ENCODE measurements at places on chromosomes 1 and 21.

DNA sequence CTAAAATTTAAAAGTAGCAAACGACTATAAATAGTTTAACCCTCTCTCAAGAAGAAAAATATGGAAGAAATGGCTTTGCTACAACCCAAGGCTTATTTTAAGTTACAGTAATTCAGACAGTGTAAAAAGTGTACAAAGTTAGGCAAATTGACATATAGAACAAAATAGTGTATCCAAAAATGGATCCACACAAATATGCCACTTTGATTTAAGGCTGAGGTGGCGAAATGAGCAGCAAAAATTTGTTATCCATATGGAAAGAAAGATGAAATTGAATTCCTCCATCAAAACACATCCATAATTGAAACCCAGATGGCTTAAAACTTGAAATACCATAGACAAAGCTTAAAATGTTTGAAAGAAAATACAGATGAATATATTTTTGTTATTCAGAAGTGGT is 540.8 kb downstream of the BRINP3 start:
- no peak for DNase-seq

GRCh38 chr1:185601189-185601588 is 133.0 kb upstream of the HMCN1 start:
- no peak for DNase-seq

GRCh38 chr1:37464443-37464842 is 9.9 kb upstream of the ZC3H12A start:
- no peak for DNase-seq

DNA sequence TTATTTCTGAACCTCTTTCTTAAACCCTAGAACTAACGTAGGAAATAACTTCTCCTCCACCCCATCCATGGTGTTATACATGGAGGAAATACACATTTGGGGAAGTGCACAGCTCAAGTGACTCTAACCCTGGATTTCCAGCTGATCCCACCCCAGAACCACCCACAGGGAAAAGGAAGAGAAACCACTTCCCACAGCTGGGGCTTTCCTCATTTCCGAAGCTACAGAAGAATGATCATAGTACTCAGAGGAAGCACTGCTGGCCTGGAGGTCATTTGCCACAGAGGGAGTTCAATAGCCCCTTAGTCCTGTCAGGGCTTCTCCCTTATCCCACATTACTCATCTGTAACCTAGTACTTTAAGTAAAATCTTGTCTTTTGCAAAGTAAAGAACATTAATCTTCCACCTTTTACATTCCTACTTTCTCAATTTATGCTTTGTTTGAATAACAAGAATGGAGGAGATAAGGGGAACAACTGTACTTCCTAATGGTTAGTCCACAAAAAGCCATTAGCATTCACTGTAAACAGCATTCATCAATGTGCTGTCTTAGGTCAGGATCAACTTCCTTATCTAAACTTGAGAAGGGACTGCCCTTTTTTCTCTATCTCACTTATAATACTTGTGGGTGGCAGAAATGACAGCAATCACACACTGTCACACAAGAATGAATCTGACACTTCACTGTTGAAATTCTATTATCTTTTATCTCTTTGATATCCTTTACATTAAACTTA is 63.0 kb upstream of the RGS1 start:
- DNase-seq = peak; percentile 16

GRCh38 chr1:170461291-170461747 is 70.6 kb upstream of the GORAB start:
- no peak for DNase-seq

DNA sequence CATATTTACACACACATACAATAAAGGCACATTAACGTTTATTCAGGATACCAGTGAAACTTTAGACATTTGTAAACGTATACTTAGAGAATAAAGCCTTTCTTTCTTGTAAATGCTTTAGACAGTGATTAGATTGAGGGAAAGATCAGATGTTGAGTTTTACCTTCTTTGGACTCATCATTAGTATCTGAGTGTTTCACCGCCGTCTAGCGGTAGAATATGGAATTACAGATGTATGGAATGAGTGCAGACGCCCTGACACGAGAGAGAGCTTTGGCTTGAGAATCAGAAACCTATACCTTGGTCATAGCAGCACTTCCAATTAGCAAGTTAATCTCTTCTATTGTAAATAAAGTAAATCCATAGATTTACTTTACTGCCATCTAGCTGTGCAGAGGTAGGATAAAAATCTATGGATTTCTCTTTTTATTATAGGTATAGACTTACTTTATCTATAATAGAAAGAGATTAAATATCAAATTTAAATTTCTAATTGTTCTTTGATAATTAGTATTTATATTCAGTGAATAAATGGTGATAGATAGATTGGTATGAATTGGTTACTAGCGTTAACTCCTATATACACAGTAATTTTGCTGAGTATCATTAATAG is 12.6 kb downstream of the FLG2 start:
- no peak for DNase-seq

GRCh38 chr1:214503553-214503952 is 47.8 kb downstream of the PTPN14 start:
- no peak for DNase-seq

- DNase-seq = peak; percentile 35
Measured at GRCh38 chr1:84998642-84999280, 1.8 kb upstream of the MCOLN2 start.

DNA sequence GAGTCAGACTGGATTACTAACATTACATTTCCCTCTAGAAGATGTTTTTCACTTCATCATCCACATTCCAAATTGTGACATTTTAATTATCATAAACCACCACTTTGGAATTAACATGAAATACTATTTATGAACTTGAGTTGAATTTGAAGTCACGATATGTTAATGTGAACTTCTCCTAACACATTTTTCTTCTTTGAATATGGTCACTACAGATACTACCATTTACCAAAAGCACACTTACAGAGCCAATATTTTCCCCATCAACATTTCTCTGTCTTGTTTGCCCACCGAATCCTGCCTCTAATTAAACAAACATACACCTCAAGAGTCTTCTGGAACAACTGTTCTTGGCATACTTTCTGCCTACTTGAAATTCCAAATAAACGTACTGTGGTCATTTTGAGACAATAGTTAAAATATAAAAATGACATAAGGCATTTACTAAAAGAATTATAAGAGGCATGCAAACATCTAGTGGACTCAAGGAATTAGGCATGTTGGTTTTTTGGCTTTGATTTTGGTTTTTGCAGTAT is 177.4 kb downstream of the AKT3 start:
- no peak for DNase-seq

GRCh38 chr21:37072274-37072987 is 440 bp downstream of the PIGP start:
- DNase-seq = peak; percentile 11

- no peak for DNase-seq
Measured at GRCh38 chr1:12384836-12385456, 155.1 kb downstream of the VPS13D start.

DNA sequence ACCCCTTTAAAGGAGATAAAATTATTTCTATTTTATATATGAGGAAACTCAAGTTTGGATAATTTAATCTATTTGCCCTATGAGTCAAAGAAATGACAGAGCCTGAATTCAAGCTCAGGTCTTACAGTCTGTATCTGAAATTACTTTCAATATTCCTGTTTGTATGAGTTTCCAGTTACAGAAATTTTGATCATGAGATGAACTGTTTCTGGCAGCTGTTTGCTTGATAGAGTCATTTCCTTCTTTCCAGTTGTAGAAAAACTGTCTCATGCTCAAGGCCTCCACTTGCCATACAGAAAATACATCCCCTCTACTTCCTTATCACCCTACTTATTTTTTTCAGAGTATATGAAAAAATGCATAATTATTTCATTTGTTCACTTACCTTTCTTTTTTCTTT is 87.6 kb downstream of the PTPRC start:
- DNase-seq = no peak

DNA sequence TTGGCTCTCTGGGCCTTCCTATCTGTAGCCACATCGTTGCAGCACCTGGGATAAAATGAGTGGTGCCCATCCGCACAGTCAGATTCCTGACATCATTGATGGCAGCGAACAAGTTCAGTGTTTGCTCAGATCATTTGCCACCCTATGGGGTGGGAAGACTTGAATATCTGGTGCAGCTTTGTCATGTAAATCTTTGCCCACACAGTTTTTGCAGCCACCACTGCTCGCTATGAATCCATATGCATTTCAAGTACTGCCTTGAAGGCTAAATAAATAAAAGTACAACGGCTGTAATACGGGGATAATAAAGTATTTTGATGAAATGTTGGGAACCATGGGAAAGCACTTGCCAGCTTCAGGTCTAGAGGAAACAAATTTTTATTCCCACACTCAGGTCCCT is 56.3 kb upstream of the COA6 start:
- DNase-seq = no peak

GRCh38 chr21:26042181-26042876 is 128.2 kb downstream of the APP start:
- DNase-seq = no peak

DNA sequence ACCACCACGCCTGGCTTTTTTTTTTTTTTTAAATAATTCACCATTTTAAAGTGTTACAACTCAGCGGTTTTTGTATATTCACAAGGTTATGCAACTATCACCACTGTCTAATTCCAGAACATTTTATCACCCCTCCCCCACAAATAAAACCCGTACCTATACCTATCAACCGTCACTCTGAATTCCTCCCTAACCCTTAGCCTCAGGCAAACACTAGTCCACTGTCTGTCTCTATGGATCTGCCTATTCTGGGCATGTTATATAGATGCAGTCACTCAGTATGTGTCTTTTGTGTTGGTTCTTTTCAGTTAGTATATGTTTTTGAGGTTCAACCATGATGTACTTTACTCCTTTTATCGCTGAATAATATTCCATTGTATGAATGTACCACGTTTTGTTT is 19.3 kb upstream of the GRHL3 start:
- DNase-seq = no peak

DNA sequence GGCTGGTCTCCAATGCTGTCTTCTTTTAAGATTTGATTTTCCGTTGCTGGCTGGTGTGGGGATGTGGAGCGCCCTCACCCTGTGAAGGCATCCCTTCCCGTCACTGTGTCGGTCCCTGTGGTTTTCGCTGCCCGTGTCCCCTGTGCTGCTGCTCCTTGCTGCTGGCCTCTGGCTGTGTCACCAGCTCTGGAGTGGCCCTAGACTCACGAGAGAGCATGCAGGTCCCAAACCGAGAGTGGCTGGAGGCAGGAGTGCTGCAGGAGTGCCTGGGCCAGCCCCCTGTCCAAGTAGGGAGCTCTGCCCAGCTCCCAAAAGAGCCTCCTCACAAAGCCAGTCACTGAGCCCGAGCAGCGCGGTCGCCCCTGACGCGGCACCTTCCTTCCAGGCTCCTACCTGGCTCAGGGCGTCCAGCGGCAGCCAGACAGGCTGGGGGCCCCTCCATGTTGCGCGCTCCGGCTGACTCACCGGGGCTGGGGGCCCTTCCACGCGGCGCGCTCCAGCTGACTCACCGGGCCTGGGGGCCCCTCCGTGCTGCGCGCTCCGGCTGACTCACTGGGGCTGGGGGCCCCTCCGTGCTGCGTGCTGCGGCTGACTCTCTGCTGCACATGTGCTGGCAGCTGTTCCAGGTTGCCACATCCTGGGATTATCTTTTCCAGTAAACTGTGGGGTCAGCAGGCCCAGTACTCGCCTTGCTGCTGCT is 106.7 kb upstream of the COL6A1 start:
- DNase-seq = peak; percentile 57

DNA sequence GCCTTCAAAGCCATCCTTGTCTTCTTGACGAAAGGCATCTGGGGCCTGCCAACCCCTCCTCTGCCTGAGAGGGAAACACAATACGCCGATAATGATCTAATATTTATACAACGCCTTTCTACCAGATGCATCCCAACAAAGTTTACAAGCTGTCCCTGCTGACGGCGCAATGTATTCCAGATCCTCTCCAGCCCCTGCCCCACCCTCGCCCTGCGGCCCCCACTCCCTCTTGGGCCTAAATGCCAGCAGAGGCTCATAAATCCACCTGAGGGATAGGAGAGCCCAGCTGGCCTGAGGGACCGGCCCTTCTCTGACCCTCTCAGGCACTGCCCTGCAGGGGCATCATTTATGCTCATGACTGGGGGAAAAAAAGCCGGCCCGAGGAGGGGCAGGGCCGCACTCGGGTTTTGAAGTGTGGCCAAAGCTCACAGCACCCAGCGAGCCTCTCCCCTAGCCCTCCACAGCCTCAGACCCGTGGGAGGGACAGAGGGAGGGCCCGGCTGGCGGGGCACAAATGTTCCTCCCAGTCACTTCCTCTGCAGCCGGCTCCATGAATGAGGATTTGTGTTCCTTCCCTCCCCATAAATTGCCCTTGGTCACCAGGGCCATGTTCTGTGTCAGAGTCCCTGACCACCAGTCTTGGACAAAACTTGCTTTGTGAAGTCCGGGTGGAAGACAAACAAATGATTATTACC is 140.3 kb downstream of the FOXD2 start:
- DNase-seq = peak; percentile 27

GRCh38 chr1:61626816-61627215 is 98.1 kb downstream of the TM2D1 start:
- no peak for DNase-seq

DNA sequence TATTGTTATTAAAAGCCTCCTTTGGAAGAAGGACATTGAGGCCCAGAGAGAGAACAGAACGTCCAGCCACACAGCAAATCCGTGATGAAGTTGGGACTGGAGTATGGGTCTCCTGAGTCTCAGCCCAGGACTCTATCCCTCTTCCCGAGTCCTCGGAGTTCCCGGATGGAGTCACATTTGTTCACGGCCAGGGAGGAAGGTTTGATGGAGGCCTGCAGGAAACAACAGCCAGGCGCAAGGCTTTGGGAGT is 357 bp upstream of the TXLNA start:
- DNase-seq = no peak

- DNase-seq = no peak
Measured at GRCh38 chr1:44424747-44425146, 19.7 kb downstream of the RNF220 start.

DNA sequence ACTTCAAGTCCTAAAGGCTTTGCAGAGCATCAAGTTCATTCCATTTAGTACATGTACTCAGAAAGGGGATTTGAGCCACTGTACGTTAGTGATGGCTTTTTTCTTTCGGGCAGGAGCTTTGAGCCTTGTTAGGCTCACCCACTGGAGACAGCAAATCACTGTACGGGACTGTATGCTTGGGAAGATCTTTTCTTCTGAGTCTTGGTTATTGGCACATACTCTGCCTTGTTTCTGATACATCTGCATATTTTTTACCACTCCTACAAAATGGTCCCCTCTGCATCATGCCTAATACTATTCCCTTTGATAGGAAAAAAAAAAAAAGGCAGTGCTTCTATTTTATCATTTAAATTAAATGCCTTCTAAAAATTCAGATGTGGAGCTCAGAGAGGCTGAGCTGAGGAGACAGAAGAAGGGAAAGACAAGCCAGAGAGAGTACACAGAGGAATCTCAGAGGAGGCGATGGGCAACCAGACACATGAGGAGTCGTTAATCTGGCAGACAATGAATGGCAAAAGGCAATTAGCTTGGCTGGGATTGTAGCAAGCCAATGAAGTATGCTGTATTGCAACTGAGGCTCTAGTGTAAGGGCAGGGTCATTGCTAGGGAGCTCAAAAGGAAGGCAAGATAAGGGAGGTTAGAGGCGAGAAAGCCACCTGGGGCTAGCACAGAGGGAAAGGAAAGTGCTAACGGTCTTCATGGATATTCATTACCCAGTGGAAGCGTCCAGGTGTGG is 39.4 kb downstream of the PHC2 start:
- no peak for DNase-seq

- DNase-seq = no peak
Measured at GRCh38 chr1:218495931-218496330, 150.8 kb downstream of the TGFB2 start.

Measured in transverse colon (tissue), 4 donors.